Purkinje cell (primary cell): ENCODE measurements at places on chromosomes 7 and 10. TPM values are rescaled to one million over a fixed set of nuclear protein-coding genes. Genes with fewer than 3 reads are reported as not detected.

PKD2L1 gene
- polyA plus RNA-seq, result not detected in 2 replicates

OR9A4 gene
- polyA plus RNA-seq, result not detected in 2 replicates

GHRHR gene
- polyA plus RNA-seq, result not detected in 2 replicates

HMX3 gene
- polyA plus RNA-seq, result not detected in 2 replicates

SFRP4 gene
- 0.36 TPM in 1 of 2 replicates, not detected in the other for polyA plus RNA-seq

TSPAN15 gene
- 0.14 and 0.23 TPM in 2 replicates for polyA plus RNA-seq

SLC26A3 gene
- polyA plus RNA-seq, result not detected in 2 replicates

CDNF gene
- polyA plus RNA-seq, result 0.27 TPM in 1 of 2 replicates, not detected in the other

INMT gene
- polyA plus RNA-seq, result 0.22 and 0.60 TPM in 2 replicates

DGKB gene
- polyA plus RNA-seq, result 57.1 and 65.8 TPM in 2 replicates

TLX1 gene
- polyA plus RNA-seq, result not detected in 2 replicates

PRKCQ gene
- 2.2 and 2.6 TPM in 2 replicates for polyA plus RNA-seq

PHYHIPL gene
- 57.6 and 105 TPM in 2 replicates for polyA plus RNA-seq

MYL7 gene
- polyA plus RNA-seq, result 2.4 TPM in 1 of 2 replicates, not detected in the other

HOXA7 gene
- not detected in 2 replicates for polyA plus RNA-seq

TMEM213 gene
- not detected in 2 replicates for polyA plus RNA-seq

UTF1 gene
- not detected in 2 replicates for polyA plus RNA-seq

AMZ1 gene
- 0.36 TPM in 1 of 2 replicates, not detected in the other for polyA plus RNA-seq

EPO gene
- polyA plus RNA-seq, result not detected in 2 replicates

AP1S1 gene
- 5.8 and 8.2 TPM in 2 replicates for polyA plus RNA-seq

TBXAS1 gene
- 0.32 and 2.6 TPM in 2 replicates for polyA plus RNA-seq

TLL2 gene
- polyA plus RNA-seq, result 1.4 TPM in 1 of 2 replicates, not detected in the other

ADAM22 gene
- polyA plus RNA-seq, result 27.2 and 31.7 TPM in 2 replicates

PLCE1 gene
- polyA plus RNA-seq, result 0.48 and 0.58 TPM in 2 replicates

CLDN4 gene
- not detected in 2 replicates for polyA plus RNA-seq

TFR2 gene
- 0.17 and 0.55 TPM in 2 replicates for polyA plus RNA-seq

PSD gene
- polyA plus RNA-seq, result 1.1 and 1.7 TPM in 2 replicates

IL6 gene
- not detected in 2 replicates for polyA plus RNA-seq

NOLC1 gene
- polyA plus RNA-seq, result 31.3 and 37.2 TPM in 2 replicates

HOXA5 gene
- not detected in 2 replicates for polyA plus RNA-seq

PTPRZ1 gene
- 89.8 and 134 TPM in 2 replicates for polyA plus RNA-seq

ABCB1 gene
- 0.62 and 1.0 TPM in 2 replicates for polyA plus RNA-seq

TCERG1L gene
- polyA plus RNA-seq, result 0.17 and 0.81 TPM in 2 replicates

UCMA gene
- not detected in 2 replicates for polyA plus RNA-seq

CALML5 gene
- not detected in 2 replicates for polyA plus RNA-seq

CALHM1 gene
- polyA plus RNA-seq, result 0.40 TPM in 1 of 2 replicates, not detected in the other

GRK5 gene
- polyA plus RNA-seq, result 1.0 TPM in 2 replicates

DNAJC2 gene
- polyA plus RNA-seq, result 29.4 and 31.5 TPM in 2 replicates

DYDC2 gene
- 0.83 TPM in 1 of 2 replicates, not detected in the other for polyA plus RNA-seq

C1QL3 gene
- polyA plus RNA-seq, result 4.4 TPM in 1 of 2 replicates, not detected in the other

MSMB gene
- polyA plus RNA-seq, result not detected in 2 replicates

DENND2A gene
- polyA plus RNA-seq, result 0.99 and 1.4 TPM in 2 replicates

TUBAL3 gene
- not detected in 2 replicates for polyA plus RNA-seq

TRPV5 gene
- polyA plus RNA-seq, result not detected in 2 replicates

PTPN20 gene
- 30.1 and 36.9 TPM in 2 replicates for polyA plus RNA-seq

UCN3 gene
- polyA plus RNA-seq, result not detected in 2 replicates

FGFR2 gene
- polyA plus RNA-seq, result 38.5 and 53.3 TPM in 2 replicates

VAX1 gene
- 0.51 TPM in 1 of 2 replicates, not detected in the other for polyA plus RNA-seq

AKR1C2 gene
- polyA plus RNA-seq, result 14.1 and 29.0 TPM in 2 replicates

MAD1L1 gene
- polyA plus RNA-seq, result 0.83 and 5.6 TPM in 2 replicates

MUC3A gene
- polyA plus RNA-seq, result not detected in 2 replicates

LIPF gene
- not detected in 2 replicates for polyA plus RNA-seq

IKZF5 gene
- 11.2 and 13.7 TPM in 2 replicates for polyA plus RNA-seq
